ENCODE measurements at places on chromosomes 7 and 10. TPM values are rescaled to one million over a fixed set of nuclear protein-coding genes. Genes with fewer than 3 reads are reported as not detected.
A peak's percentile ranks its signal among the peaks of the same experiment; 100 is the strongest.

- no peaks in the 10 kb centered on the region for H3K36me3 ChIP-seq
- no peaks in the 10 kb centered on the region for H3K27me3 ChIP-seq
- no peak for DNase-seq
- no peak overlapping the region for H3K4me3 ChIP-seq
Measured at GRCh38 chr7:17140406-17140805, 158.0 kb upstream of the AHR start.

DNA sequence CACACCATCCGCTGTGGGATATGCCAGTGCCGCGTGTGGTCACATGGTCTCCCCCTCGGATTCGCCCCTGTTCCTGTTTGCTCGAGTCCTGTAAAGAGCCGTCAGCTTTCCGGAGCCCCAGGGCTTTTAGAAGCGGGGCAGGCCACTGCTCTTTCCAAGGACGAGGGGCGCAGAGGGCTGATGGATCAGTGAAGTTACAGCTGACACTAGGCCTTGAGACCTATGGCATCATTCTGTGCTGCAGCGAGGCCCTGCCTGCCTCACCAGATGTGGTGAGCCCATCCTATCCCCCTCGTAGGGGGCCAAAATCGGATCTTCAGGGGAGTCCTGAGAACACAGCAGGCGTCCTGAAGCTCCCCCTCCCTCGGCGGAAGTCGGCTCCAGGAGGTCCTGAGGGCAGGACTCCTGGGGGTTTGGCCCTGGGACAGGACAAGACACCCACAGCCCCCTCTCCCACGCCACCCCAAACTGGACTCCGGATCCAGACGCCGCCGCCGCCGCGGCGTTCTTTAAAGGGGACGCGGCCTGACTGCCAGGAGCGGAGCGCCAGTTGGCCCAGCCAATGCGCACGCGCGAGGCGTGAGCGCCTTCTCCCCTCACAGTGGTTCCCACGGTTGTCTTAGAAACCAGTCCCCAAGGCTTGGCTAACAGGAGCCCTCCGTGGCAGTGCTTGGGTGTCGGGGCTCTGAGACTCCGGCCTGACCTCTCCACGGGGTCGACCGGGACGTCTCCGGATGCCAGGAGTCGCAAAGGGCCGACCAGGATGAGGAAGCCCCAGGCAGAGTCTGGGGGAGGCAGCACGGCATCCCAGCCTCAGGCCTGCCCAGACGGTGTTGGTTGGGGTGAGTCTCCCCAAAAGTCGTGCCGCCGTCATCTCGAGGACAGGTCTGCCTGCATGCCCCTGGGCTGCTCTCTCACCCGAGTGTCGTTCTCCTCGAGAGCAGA, 371.7 kb downstream of the ZNF716 start:
- no peak overlapping the region for H3K4me3 ChIP-seq
- H3K27ac ChIP-seq, result no peak overlapping the region
- H3K4me1 ChIP-seq, result no peaks in the 10 kb centered on the region

DNA sequence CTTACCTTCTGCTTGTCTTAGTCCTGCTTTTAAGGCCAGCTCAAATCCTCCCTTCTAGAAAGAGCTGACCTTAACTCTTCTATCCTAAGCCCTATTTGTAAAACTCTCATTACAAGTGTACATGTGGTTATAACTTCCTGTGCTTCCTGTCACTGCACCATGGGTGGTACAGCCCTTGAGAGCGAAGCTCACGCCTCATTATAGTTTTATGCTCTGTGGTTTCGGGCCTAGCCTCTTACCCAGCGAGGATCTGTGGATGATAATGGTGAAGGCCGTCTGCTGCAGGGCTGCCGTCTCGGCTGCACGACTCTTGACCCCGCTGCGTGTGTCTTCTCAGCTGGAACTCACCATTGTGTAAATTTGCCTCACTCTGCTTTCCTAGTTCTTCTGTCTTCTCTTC, 74.6 kb downstream of the CUL1 start:
- no peak overlapping the region for H3K27ac ChIP-seq
- H3K4me1 ChIP-seq, result no peaks in the 10 kb centered on the region
- DNase-seq, result peak; percentile 21
- H3K36me3 ChIP-seq, result peaks cover 86% of the 10 kb centered on the region

- no peak overlapping the region for H3K4me3 ChIP-seq
- DNase-seq, result no peak
- no peaks in the 10 kb centered on the region for H3K36me3 ChIP-seq
- H3K27me3 ChIP-seq, result peaks cover 70% of the 10 kb centered on the region
- H3K4me1 ChIP-seq, result peaks cover 11% of the 10 kb centered on the region
Measured at GRCh38 chr10:35611750-35612149, 6.6 kb downstream of the GJD4 start.

- H3K27me3 ChIP-seq, result no peaks in the 10 kb centered on the region
- H3K36me3 ChIP-seq, result no peaks in the 10 kb centered on the region
- H3K4me1 ChIP-seq, result no peaks in the 10 kb centered on the region
- H3K27ac ChIP-seq, result no peak overlapping the region
- DNase-seq, result no peak
Measured at GRCh38 chr7:55305135-55305534, 60.0 kb upstream of the LANCL2 start.

DNA sequence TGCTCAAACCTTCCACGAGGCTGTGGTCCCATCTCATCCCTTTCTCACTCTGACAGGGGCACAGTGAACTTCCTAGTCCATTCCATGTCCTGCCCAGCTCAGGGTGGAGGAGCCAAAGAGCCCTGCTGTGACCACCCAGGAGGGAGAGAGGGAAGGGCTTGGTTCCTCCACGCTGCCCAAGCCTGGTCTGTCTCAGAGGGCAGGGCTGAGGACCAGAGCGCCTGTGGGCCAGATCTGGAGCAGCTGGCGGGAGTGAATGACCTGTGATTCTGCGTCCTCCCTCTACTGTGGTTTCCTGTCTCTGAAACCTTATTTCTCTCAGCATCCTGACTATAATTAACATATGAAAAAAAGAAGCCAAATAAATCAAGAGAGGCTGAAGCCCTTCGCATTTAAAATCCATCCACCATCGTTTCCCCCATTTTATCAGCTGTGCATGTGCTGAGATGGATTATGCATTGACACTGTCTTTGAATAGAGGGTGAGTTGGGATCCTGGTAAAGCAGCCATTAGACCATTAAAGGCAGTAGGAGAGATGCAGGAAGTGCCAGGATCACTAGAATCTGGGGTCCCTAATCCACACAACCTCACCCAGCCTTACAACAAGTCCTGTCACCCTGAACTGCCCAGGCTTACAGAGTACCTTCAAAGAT, 165.6 kb downstream of the DPP6 start:
- no peak for DNase-seq
- H3K4me1 ChIP-seq, result no peaks in the 10 kb centered on the region
- H3K27ac ChIP-seq, result no peak overlapping the region
- H3K36me3 ChIP-seq, result no peaks in the 10 kb centered on the region

DNA sequence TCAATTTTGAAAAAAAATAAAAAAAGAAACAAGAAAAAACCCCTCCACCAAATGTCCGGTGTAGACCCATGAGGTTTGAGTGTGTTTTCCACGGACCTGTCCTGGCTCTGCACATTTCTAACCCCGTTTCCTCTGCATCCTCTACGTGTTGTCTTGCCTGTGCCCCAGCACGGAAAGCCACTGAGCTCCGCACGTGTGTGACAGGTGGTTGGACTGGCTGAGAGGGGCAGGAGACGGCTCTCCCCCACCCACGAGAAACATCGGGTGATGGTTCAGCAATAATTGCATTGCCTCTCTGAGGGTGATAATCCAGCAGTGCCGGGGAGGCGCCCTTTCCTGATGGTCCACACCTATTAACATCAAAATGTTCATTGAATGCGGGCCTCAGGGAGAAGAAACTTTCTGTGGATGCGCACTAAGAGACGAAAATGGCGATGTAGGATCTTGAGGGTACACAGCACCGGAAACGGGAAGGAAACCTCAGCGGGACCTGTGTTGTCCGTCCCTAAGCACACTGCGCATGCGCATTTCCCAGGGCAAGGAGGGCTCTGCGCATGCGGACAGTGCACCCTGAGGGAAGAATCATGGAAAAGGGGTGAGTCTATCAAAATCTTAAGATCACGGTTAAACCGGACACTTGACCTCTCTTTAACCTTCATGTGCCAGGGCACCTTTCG, 470.1 kb upstream of the ADARB2 start:
- DNase-seq, result no peak
- H3K27ac ChIP-seq, result no peak overlapping the region
- peaks cover 18% of the 10 kb centered on the region for H3K27me3 ChIP-seq
- H3K4me1 ChIP-seq, result no peaks in the 10 kb centered on the region
- no peaks in the 10 kb centered on the region for H3K36me3 ChIP-seq

DNA sequence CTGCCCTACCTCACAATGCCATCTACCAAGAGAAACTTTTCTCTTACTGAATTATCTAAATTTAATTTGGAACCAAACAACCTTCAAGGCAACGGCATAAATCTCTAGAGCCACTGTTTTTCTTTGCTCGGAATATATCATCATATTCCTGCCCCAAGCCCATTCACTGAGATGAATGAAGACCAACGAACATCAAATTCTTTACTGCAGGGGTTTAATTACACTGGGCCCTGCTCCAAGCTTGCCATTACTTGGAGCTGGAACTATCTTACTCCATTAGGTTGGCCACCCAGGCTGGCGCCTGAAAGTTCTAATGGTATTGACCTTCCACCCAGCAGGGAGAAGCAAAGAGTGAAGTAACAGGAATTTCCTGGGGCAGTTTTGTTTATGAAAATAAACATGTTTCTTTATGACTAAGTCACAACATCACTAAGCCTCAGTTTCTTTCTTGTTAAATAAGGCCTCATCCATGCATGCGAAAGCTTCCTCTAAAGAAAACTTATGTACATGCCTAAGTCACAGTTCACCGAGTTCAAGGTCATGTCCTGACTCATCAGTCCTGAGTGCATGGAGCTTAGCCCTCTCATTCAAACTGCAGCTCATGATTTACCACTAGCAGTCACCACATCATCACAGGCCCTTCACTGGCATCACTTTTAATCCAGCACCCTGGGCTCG, 42.1 kb upstream of the ANAPC16 start:
- H3K27ac ChIP-seq, result no peak overlapping the region
- no peak for DNase-seq
- H3K36me3 ChIP-seq, result peaks cover 9% of the 10 kb centered on the region
- peaks cover 32% of the 10 kb centered on the region for H3K4me1 ChIP-seq

DNA sequence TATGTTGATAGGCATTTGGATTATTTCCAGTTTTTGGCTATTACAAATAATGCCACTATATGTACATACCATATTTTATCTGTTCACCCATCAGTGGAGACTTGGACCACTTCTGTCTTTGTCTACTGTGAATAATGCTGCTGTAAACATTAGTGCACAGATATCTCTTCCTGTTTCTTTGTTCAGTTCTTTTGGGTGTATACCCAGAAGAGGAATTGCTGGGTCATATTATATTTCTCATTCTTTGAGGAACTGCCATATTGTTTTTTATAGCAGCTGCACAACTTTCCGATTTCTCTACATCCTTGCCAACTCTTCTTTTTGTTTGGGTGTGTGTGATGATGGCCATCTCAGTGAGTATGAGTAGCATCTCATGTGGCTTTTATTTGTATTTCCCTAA, 218.0 kb downstream of the LRMDA start:
- H3K4me3 ChIP-seq, result no peak overlapping the region
- peaks cover 12% of the 10 kb centered on the region for H3K4me1 ChIP-seq
- no peak overlapping the region for H3K27ac ChIP-seq
- H3K27me3 ChIP-seq, result no peaks in the 10 kb centered on the region
- no peak for DNase-seq

GRCh38 chr10:14309593-14309992, 21.1 kb downstream of the FRMD4A start:
- no peak for DNase-seq
- no peak overlapping the region for H3K27ac ChIP-seq
- no peaks in the 10 kb centered on the region for H3K36me3 ChIP-seq
- no peaks in the 10 kb centered on the region for H3K27me3 ChIP-seq
- H3K4me3 ChIP-seq, result no peak overlapping the region

DNA sequence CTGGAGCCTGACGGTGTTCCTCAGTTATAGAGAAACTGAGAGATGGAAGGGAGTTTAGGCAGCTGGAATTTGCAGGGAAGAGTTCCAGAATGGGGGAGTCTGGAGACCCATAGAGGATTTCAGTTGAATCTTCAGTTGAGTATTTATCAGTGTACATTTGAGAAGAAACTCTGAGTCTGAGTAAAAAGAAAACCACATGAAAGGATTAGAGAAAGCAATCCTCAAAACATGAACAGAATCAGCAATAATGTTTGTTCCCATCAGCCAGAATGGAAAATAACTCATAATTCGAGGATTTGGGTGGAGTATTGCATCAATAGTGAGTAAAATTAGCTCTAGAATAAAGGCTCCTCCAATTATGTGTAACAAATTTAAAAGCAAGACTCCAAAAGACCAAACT, 130.0 kb upstream of the AHR start:
- no peak overlapping the region for H3K27ac ChIP-seq
- no peaks in the 10 kb centered on the region for H3K36me3 ChIP-seq
- no peak overlapping the region for H3K4me3 ChIP-seq
- H3K4me1 ChIP-seq, result no peaks in the 10 kb centered on the region
- no peak for DNase-seq
- no peaks in the 10 kb centered on the region for H3K27me3 ChIP-seq

DNA sequence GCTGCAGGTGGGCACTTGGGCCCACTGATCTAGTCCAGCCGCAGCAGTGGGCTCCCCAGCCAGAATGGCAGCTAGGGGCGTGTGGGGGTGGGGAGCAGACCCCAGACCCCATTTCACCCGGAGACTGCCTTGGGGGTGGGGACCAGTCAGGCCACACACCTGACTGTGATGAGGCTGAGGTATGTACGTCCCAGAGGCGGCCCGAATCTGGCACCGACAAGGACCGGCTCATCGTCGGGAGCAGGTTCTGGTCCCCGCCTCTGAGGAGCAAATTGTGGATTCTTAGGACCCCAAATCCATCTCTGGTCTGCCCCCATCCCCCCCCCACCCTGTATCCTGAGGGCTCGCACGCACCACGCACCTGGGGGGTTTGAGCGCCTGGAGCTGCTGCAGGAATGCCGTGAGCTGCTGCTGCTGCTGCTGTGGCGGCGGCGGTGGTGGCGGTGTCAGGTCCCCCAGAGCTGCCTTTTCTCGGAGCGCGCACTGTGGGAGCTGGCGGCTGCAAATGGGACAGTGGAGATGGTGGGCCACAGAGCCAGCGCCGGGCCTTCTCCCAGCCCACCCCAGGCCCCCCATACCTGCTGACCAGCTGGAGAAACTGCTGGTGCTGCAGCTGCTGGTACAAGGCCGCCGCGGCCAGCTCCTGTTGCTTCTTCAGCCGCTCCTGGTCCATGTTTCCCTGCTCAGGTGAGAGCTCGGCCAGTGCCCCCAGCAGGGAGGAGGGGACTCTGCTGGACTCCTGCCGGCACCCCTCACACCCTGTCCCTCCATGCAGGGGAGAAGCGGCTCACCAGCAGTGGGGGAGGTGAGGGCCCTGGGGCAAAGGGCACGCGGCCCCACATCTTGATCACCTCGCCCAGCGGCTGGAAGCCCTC, 10.2 kb downstream of the GIGYF1 start:
- H3K4me1 ChIP-seq, result peaks cover 42% of the 10 kb centered on the region
- H3K27me3 ChIP-seq, result no peaks in the 10 kb centered on the region
- H3K4me3 ChIP-seq, result no peak overlapping the region
- no peak for DNase-seq

GRCh38 chr10:31320550-31321211, 1.7 kb downstream of the ZEB1 start:
- DNase-seq, result no peak
- H3K27me3 ChIP-seq, result peaks cover 26% of the 10 kb centered on the region
- no peaks in the 10 kb centered on the region for H3K36me3 ChIP-seq

PNLIPRP1 gene
- 9.2 TPM for polyA plus RNA-seq

ZPBP gene
- not detected for polyA plus RNA-seq

DDC gene
- polyA plus RNA-seq, result 4.7 TPM

KLF14 gene
- not detected for polyA plus RNA-seq

GBX1 gene
- polyA plus RNA-seq, result not detected

RBP3 gene
- not detected for polyA plus RNA-seq
